ENCODE measurements at places on chromosomes 13 and 19.
A peak's percentile ranks its signal among the peaks of the same experiment; 100 is the strongest.

GRCh38 chr19:6230991-6231448 is 48.8 kb downstream of the MLLT1 start:
- DNase-seq: no peak

- DNase-seq: peak; percentile 86
These were observed 3.5 kb downstream of the LYPD5 start for GRCh38 chr19:43798546-43799409.

DNA sequence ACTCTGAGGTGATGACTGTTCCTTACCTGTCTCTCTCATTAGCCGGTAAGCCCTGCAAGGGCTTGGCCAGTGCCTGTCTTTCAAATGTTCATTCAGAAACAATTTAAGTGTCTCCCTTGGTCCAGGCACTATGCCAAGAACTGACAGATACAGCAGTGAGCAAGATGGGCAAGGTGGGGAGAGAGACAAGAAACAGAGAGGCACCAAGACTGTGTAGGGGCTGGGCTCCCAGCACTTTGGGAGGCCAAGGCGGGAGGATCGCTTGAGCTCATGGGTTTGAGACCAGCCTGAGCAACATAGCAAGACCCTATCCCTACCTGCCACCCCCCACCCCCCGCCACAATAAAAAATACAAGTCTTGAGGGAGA is 1.3 kb upstream of the CCNE1 start:
- DNase-seq: peak; percentile 38

GRCh38 chr13:112574416-112574815 is 13.5 kb downstream of the TUBGCP3 start:
- DNase-seq: no peak

DNA sequence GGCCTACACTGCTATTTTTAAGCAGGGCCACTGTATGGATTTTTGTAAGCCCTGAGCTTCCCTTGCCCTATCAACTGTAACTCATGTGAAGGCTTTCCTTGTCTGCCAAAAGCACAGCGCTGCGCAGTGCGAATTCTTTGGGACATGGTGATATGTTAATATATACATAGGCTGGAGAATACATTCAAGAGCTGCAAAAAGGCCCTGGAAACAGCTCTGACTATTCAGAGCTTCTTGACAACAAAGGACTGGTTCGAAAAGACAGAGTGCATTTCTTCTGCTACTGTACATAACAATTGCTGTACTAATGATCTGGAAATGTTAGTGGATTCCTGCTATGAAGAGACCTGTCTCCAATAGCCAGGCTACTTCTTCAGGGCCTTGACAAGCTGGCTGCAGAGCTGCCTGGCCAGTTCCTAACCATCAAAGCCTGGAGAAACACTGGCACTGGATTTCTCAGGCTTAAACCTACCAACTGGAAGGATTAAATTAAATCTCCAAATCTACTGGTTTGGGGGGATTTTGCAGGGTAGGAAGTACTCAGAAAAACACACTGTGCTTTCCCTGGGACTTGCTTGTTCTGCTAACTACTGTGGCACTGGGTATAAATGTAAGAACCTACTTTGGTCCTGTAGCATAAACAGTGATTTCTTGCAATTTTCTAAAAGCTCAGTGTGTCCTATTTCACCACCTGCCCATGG is 246.9 kb downstream of the DNAJC15 start:
- DNase-seq: no peak

GRCh38 chr13:103957939-103958338 is 891.7 kb upstream of the SLC10A2 start:
- no peak for DNase-seq

DNA sequence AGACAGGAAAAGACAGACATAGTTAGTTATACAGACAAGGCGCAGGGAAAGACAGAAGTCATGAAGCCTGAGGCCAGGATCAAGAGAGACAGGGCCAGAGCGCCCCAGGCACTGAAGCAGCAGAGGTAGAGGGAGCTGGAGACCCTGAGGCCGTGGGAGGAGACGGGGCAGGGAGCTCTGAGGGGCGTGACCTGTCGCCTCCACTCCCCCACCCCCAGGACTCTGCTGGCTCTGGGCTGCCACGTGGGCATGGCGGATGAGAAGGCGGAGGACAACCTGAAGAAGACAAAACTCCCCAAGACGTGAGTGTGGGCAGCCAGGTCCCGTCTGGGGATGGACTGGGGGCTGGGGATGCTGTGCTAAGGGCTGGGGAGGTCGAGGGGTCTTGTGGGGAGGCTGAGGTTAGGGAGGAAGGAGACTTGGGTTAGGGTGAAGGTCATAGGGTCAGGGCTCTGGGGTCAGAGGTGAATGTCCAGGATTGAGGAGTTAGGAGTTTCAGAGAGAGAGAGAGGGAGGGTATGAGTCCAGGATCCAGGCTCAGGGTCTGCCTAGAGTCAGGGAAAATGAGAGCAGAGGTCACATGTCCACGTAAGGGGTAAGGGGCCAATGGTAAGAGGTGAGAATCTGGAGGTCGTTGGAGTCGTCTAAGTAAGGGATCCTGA is 31.1 kb downstream of the RYR1 start:
- DNase-seq: no peak

DNA sequence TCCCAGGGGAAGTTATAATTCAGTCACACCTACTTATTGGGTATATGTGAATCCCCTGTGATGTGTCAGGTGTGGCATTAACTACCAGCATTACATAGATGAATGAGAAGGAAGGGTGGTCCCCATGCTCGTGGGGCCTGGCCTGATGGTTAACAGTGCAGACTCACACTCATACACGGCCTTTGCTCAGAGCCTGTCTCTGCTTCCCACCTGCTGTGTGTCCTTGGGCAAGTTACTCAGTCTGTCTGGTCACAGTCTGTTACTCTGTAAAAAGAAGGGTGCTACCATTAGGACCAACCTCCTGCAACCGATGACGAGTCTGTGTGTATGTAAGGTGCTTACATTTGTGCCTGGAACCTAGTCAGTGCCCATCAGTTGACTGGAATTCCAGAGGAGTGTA is 23.8 kb downstream of the SAFB start:
- no peak for DNase-seq

GRCh38 chr19:49343123-49343522 is 7.9 kb downstream of the CD37 start:
- no peak for DNase-seq

DNA sequence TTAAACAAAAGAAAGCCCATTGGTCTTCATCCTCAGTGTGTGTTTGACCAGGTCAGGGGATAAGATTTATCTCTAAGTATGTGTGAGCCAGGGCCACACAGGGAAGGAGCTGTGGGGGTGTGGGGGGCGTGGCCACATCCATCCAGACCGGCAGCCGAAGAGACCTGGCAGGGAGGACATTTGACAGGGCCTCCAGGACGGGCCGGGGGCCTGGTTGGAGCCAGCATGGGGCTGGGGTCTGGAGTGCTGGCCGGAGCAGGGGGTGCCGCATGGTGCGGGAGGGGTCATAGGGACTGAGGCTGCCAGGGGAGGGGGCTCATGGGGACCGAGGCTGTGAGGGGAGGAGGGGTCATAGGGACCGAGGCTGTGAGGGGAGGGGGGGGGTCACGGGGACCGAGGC is 20.4 kb upstream of the GNA15 start:
- no peak for DNase-seq

GRCh38 chr19:27796540-27796939 is 1416.4 kb downstream of the UQCRFS1 start:
- no peak for DNase-seq

- DNase-seq: no peak
These were observed 41.2 kb downstream of the ABCC4 start for GRCh38 chr13:95260031-95260525.

- no peak for DNase-seq
These were observed 61.2 kb downstream of the CCDC70 start for GRCh38 chr13:51922771-51923480.

DNA sequence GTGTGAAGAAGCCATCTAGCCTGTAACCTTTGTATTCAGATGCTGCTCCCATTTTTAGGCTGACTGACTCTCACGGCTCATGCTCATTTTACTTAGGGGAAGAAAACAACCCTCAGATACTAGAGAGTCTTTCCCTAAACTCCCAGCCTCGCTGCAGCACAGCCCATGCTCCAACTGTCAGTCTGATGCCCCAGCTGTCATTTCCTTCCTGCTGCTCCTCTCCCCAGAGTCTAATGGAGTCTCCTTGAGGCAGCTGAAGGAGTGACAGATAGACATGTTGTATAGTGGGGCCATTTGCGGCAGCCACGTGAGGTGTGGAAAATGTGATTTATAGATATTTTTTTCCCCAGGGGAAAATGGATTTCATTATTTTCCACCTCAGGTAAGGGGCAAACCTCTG is 59.2 kb upstream of the OLFM4 start:
- DNase-seq: no peak

- DNase-seq: peak; percentile 21
These were observed 18.0 kb upstream of the RBM26 start for GRCh38 chr13:79423801-79424642.

DNA sequence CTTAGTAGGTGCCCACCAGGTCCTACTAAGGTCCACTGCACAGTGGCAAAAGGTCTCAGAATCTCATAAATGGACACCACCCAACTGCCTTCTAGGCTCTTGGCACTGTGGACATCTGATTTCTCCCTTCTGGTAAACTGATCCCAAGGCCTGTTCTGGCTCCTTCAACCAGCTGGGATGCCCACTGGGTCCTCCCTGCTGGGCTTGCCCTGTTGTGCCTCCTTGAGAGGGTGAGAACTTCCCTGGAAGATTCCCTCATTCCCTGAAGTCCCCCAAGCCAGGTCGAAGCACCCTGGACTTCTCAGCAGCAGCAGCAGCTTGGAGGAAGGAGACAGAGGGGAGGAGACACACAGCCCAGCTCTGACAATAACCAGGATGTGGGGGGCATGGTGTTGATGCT is 6.6 kb upstream of the ZNF492 start:
- DNase-seq: no peak

DNA sequence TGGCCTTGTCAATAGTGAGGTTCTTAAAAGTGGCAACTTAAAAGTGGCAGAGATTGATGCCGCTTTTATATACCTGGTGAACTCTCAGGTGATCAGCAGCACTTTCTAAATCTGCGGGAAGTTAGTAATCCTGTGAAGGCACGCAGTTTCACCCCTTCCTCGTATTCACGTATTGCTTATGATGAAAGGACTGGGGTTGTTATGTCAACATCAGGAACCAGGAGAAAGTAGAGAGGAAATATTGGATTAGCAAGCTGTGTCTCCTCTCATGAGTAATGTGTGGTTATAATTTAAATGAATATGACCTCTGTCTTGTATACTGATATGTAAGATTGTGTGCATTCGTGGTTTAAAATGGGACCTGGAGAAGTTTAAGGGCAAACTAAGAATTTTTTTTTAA is 544.6 kb downstream of the SLITRK6 start:
- DNase-seq: no peak

All from COR-L47 (cell line).